ENCODE measurements at places on chromosomes 11 and 22.

DNA sequence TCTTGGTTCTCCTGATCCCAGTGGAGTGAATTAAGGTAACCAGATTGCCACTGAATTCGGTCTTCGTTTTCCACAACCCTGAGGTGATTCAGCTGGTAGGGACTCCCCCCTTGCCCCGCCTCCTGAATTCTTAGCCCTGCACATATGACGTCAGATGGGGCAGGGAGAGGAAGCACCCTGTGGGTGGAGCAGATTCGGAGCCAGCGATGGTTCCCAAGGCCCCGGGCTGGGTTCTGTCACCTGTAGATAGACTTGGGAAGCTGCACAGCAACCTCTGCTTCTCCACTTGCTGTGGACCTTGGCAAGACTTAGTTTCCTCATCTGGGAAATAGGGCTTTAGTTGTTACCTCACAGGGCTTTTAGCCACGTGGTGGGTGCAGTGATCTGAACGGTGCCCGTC, 67.8 kb downstream of the CTTN start:
- no peak for DNase-seq

GRCh38 chr11:44709281-44709562, 17.5 kb upstream of the TSPAN18 start:
- DNase-seq, result no peak

DNA sequence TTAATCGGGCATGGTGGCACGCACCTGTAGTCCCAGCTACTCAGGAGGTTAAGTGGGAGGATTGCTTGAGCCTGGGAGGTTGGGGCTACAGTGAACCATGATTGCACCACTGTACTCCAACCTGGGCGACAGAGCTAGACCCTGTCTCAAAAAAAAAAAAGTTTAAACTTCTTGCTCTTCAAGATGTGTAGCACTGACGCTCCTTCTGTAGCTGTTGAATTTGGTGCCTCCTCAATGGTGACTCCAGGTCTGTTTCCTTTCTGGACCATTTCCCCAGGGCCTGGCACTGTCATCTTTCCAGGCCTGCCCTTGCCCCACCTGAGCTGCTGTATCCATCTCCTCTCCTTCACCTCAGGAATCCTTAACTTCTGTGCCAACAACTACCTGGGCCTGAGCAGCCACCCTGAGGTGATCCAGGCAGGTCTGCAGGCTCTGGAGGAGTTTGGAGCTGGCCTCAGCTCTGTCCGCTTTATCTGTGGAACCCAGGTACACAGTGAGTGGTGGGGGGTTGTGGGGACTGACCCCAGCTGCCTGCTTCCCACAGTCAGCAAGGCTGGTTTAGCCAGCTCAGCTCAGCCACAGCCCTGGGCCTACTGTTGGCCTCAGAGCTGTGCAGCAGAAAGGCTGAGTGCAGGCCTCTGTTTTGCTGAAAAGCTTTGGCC, 2.1 kb downstream of the GCAT start:
- DNase-seq, result no peak

- DNase-seq, result no peak
Observed at GRCh38 chr11:102929972-102930371, 25.6 kb downstream of the MMP13 start.

DNA sequence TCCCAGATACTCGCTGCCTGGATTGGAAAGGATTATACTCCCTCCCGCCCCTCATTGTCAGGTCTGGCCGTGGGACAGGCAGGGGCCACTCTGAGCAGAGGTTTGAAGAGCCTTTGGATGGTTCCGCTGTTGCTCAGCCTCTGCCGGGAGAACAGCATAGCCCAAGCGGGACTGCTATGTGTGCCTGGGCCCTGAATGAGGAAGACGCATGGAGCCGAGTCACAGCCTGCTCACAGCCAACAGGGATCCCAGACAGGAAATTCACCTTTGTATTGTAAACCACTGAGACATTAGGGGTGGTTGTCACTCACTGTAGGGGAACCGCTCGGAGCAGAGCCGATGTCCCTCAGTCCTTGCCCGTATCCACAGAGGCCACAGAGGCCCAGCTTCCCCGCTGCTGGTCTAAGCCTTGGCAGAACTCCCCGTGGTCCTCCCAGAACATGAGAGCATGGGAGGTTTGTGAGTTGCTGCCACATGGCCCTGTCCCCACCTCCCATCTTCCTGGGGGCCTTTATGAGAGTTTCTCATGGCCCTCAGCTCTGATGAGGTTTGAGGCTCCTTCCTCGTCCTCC, 10.7 kb upstream of the FAM118A start:
- no peak for DNase-seq

GRCh38 chr11:126748100-126748791, 252.3 kb downstream of the KIRREL3 start:
- DNase-seq, result no peak

- no peak for DNase-seq
Observed at GRCh38 chr11:28257761-28258160, 149.6 kb downstream of the METTL15 start.

GRCh38 chr11:123517559-123518364, 87.7 kb downstream of the GRAMD1B start:
- DNase-seq, result no peak

DNA sequence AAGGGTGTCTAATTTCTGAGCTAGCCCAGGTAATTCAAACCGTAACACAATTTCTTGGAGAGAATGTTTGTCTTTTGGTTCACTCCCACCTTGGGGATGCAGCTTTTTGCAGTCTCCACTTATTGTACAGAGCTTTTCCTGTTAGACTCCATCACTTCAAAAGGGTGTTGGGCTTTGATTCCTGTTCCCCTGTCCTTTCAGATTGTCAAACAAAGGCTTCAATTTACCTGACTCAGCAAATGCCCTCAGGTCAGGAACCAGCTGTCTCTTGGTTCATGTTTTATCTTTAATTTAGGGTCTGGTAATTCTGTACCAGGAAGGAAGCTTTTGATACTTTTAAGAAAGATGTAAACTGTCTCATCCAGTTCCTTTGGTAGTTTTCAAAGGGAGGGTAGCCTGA, 880.6 kb downstream of the NTM start:
- DNase-seq, result no peak

DNA sequence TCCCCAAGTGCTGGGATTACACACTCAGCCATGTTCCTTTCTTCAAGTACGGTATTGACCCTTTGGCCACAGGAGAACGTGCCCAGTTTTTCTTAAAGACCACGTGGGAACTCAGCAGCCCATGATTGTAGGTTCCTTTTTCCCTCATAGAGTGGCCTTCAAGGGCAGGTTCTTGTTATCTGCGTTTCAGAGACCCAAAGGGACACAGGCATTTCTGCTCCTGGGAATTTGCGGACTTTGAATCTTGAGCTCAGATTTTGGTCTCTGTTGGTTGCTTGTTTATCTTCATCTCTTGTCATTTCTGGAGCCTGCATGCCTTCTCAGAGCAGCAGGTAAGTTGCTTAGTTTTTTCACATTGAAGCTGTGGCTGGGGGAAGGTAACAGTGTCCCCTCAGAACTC, 12.0 kb downstream of the MARK2 start:
- no peak for DNase-seq

GRCh38 chr11:1197431-1197885, 25.4 kb upstream of the MUC5B start:
- DNase-seq, result no peak

- DNase-seq, result no peak
Observed at GRCh38 chr11:114180301-114181055, 115.7 kb upstream of the NNMT start.

GRCh38 chr22:48135592-48135991, 1373.1 kb downstream of the TBC1D22A start:
- DNase-seq, result no peak

DNA sequence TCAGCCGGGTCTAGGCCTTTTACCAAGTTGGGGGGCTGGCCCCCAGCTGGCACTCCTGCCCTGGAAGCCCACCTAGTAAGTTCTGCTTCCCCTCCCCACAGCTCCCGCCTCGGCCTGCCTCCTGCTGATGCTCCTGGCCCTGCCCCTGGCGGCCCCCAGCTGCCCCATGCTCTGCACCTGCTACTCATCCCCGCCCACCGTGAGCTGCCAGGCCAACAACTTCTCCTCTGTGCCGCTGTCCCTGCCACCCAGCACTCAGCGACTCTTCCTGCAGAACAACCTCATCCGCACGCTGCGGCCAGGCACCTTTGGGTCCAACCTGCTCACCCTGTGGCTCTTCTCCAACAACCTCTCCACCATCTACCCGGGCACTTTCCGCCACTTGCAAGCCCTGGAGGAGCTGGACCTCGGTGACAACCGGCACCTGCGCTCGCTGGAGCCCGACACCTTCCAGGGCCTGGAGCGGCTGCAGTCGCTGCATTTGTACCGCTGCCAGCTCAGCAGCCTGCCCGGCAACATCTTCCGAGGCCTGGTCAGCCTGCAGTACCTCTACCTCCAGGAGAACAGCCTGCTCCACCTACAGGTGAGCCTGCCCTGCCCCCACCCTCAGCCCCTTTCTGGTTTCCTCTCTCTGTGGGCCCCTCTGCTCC, 7.3 kb downstream of the RTN4RL2 start:
- no peak for DNase-seq

- no peak for DNase-seq
Observed at GRCh38 chr11:67698247-67698646, 23.8 kb upstream of the ALDH3B2 start.

DNA sequence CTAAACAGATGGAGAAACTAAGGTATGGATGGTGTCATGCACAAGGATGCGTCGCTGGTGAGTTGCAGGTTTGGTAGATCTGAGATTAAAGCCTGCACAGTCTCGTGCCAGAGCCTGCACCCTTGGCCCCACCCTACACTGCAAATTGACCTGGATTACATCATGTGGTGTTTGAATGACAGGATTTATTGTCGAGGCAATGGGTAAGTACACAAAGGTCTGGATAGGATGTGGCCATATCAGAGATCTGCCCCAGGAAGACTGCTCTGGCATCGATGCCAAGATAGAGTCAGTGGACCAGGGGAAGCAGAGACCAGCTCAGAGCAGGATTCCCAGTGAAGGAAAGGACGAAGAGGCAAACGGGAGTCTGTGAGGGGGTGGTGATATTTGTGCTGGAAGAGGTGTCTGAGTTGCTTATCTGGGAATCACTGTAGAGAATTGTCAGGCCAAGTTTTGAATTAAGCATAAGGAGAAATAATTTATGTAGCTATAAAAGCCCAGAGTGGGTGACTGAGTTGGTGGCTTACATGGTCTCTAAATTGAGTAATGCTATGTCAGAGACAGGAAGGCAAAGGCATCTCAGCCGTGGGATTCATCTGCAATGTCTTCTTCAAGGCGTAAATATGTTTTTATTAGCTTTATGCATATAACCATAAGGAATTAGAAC, 499.6 kb upstream of the B3GAT1 start:
- DNase-seq, result no peak

DNA sequence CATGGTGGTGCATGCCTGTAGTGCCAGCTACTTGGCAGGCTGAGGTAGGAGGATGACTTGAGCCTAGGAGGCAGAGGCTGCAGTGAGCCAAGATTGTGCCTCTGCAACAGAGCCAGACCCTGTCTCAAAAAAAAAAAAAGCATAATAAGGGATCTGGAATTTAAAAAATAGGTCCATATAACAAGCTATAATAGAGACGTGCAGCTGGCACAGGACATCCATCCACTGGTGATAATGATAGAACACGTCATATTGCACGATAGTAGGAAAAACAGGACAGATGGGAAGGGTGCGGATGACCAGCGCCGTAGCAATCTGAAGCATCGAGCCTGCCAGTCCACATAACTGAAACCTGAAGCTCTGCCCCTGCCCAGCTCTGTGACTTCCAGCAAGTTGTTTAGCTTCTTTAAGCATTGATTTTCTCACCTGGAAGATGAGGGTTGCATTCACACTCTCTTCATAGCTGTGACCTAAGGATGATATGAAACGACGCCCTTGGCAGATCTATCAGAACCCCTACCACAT, 60.3 kb upstream of the PRODH start:
- DNase-seq, result no peak

DNA sequence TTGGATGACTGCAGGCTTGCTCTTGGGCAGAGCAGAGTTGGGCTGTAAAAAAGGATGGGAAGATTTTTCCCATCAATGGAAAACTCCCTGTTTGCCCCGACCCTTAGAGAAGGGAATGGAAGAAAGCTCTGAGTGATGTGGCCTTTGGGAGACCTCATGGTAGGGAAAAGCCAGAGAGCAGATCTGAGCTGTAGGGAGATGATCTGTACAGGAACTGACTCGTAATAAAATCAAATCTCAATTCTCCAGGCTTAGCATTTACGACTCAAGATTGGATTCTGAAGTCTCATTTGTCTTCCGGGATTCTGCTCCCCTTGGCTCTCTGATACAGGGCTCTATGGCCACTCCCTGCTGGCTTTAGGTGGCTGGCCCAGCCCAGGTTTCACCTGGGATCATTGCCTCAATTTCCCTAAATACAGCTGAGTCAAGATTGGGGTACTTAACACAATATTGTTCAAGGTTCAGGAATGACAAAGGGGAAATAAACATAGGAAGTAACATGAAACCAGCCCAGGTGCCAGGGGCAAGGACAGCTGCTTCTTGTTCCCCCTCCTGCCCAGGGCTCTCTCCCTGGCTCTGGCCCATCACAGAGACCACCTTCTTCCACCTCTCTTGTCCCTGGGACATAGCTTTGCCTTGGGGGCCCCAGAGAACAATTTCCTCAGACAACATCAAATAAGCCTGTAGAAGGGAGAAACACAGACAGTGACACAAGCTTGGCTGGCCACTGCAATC, 38.4 kb upstream of the THY1 start:
- no peak for DNase-seq

DNA sequence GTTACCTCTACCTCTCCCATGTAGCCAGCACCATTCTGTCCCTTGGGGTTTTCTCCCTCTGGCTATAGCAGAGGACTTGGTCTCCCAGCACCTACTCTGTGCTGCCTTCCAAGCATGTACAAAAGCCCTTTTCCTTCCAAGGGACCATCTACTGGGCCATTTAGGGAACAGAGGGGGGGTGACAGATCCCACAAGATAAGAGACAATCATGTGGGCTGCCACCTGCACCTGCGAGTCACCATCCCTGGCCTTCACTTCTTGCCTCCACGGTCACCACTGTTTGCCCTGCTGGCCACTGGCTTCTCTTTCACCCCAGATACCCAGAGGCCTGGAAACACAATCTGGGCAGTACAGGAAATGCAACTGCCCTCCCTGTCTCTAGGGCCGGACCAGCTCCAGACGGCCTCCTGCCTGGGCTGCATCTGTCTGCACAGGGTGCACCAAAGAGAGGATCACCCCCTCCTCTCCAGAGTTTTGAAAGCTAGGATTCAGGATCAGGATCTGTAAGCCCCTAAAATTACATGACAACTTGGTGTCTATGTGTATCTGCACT, 160.8 kb upstream of the NECTIN1 start:
- no peak for DNase-seq

DNA sequence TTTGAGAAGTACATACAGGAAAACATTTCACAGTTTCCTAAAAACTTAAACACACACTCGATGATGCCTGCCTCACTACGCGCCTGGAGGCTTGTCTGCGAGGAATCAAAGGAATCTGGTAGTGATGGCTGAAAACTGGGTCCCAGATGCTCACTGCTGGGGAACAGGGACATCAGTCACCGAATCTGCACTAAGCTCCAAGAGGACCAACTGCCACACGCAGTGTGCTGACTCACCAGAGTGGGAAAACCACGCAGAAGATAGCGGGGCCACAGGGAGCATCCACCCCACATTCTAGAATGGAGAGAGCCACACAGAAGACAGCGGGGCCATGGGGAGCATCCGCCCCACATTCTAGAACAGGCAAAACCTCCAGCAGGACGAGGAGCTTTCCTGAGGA, 24.3 kb upstream of the MOB2 start:
- no peak for DNase-seq

All from effector memory CD8-positive, alpha-beta T cell (primary cell).